ENCODE measurements at places on chromosomes 5 and 9. TPM values are rescaled to one million over a fixed set of nuclear protein-coding genes. Genes with fewer than 3 reads are reported as not detected.

DNA sequence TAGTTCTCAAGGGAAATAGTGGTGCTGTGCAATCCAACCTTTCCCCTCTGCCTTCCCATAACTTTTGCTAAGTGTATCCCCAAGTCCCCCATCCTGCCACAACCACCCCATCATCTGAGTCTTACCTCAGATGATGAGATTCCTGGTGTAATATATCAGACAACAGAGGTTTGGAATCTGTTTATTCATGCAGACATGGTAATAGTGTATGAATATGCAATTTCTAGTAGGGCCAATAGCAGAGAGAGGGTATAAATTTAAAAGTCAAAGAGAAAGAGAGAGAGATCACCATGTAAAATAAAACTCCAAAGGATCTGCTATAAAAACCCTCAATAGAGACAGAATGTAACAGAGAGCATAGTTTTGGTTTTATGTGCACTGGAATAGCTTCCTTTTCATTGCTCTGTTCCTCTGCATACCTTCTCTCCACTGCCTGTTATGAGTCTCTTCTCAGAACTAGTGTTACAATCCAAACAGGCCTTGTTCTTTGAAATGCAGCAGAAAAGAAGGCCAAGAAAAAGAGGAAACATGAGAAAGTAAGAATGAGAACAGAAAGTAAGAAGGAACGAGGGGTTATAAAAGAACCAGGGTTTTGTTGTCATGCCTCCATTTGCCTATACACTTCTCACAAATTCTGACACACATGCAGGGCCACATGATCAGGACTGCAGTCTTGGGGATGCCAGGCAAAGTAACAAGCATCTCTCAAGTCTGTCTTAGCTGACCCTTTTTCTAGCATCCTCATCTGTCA is 278.0 kb downstream of the CETN3 start:
- H3K27ac ChIP-seq: no peak overlapping the region
- H3K27me3 ChIP-seq: no peaks in the 10 kb centered on the region
- H3K36me3 ChIP-seq: no peaks in the 10 kb centered on the region

DNA sequence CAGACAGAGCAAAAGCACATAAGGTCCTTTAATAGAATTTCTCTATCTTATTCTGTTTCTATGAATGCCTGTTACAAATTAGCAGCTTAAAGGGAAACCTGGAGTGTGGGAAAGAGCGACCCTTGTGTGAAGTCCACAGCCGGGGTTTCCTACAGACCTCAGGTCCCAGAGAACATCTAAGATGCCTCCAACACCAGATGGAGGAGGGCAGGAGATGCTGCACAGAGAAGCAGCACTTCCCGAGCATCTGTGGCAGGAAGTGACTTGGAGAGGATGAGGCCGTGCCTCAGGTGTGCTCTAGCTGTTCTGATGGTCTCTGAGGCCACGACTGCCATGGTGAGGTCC is 26.8 kb downstream of the IRF1 start:
- no peak overlapping the region for H3K4me3 ChIP-seq
- H3K27ac ChIP-seq: no peak overlapping the region
- no peaks in the 10 kb centered on the region for H3K27me3 ChIP-seq
- no peak for DNase-seq

DNA sequence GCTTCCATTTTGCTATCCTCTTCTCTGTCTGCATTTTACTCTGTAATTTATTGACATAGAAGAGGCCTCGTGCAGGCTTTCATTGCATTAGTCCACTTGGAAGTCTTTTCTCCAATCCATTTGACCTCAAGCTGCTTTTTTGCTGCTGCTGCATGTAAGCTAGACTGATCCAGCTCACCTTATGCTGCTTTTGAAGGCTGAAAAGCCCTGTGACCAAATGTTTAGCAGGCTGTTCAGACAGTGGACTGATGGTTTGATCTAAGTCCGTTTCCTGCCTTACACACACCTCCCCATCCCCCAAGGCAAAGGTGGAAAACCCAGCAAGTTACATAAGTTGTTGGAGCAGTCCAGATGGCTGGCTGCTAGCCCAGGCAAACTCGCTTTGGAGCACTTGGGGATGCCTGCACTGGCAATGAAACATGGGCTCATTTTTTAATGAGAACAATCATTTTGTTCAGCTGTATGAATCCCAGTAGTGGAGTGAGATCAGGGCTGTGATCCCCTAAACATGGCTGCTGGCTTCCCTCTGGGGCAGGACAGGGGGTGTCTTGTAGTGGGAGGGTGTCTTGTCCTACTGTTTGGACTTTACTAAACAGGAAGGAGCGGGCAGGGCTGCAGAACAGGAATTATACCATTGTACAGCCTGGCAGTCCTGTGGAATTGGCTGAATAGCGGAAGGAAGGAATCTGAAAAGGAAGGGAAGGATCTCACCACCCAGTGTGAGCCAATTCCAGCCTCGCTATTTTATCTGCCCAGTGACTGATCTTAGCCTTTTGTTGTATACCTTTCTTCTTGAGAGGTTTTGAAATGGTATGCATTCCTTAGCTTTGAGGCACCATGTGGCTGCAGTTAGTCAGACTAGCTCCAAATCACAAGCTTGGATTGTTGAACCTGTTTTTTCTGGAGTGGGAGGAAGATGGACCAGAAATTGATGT is 212.0 kb downstream of the ARHGAP26 start:
- peak overlapping the region; percentile 35 for H3K27ac ChIP-seq
- peak; percentile 92 for DNase-seq
- no peak overlapping the region for H3K4me3 ChIP-seq

DNA sequence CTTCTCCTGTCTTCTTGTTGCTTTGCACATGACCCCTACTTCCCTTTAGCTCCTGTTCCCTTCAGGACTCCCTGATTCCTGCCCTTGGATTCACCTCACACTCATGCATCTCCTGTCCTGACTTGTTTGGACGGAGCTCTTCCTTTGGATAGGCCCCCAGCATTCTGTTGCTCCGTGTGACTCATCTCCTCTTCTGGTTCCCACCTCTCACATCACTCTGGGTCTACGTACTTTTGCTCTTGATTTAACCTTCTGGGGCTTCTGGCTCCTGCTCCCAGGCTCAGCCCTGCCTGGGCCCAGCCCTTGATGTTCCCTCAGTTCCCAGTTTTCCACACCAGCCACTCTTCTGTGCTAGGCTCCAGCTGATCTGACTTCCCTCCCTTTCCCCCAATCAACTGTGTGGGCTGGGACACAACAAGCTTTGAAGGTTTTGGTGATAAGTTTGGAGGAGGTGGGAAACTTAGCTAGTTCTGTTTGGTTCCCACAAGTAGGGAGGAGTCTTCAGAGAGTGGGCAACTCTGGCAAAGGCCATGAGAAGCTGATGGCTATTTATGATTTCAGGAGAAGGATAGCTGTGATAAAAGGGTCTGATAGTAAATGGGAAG is 331.5 kb downstream of the ARHGEF28 start:
- H3K36me3 ChIP-seq: no peaks in the 10 kb centered on the region
- peak; percentile 24 for DNase-seq
- no peak overlapping the region for H3K27ac ChIP-seq
- H3K27me3 ChIP-seq: peaks cover 24% of the 10 kb centered on the region
- no peak overlapping the region for H3K4me3 ChIP-seq
- no peaks in the 10 kb centered on the region for H3K4me1 ChIP-seq

Gene ALDOB
- total RNA-seq: not detected

Measured in IMR-90 (cell line).